ENCODE measurements at places on chromosomes 16 and 17. TPM values are rescaled to one million over a fixed set of nuclear protein-coding genes. Genes with fewer than 3 reads are reported as not detected.

DNA sequence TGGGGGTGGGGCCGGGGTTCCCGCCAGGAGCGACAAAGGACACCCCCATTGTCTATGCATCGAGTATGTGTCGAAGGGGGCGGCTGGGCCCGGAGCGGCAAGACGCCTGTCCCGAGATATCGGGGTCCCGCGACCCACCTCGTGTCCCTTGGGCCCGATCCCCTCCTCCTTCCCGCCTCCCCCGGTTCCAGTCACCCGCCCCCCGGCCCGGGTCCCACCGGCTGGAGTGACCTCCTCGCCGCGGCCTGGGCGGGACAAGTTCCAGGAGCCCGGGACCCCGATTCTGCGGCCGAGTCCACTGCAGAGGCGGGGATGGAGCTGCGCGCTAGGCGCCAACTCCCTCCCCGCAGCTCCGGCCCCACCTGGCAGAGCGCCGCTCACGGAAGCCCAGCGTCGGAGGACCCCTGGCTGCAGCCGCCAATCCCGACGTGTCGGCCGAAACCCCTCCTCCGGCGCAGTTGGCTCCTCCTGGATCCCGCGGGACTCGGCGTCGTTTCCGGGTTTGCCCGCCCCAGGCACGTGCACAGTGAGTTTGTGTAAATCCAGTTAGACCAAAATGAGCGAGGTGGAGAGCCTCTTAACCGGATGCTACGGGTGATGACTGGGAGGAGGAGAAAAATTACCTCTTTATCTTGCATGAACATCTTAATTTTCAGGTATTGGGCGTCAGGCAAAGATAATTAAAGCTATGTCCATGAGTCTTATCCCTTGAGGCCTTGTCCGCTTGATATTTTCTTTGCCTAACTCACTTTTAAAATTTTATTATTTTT is at the start of gene NMRAL1:
NMRAL1 (minus strand) TSS at position 434 of the 770 bp plus-strand sequence. CDS start 493 bp downstream, outside the sequence.
- DNase-seq = peak; percentile 88

DNA sequence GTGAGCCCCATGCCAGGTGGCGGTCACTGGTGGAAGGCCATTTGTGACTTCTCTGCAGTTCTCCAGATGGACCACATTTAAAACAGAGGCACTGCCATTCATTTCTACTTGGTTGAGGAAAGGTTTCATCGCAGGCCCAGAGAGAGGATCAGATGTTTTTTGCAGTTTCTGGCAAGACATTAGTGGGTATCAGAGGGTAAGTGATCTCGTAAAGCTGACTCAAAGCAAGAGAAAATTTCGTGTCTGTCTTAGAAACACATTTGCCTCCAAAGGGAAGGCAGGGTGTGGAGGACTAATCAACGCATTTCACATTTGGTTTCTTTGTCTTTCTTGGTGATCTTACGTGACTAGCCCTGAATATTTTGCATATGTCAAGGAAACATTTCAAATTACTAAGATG is 81.8 kb downstream of the PRKCB start:
- DNase-seq = no peak

DNA sequence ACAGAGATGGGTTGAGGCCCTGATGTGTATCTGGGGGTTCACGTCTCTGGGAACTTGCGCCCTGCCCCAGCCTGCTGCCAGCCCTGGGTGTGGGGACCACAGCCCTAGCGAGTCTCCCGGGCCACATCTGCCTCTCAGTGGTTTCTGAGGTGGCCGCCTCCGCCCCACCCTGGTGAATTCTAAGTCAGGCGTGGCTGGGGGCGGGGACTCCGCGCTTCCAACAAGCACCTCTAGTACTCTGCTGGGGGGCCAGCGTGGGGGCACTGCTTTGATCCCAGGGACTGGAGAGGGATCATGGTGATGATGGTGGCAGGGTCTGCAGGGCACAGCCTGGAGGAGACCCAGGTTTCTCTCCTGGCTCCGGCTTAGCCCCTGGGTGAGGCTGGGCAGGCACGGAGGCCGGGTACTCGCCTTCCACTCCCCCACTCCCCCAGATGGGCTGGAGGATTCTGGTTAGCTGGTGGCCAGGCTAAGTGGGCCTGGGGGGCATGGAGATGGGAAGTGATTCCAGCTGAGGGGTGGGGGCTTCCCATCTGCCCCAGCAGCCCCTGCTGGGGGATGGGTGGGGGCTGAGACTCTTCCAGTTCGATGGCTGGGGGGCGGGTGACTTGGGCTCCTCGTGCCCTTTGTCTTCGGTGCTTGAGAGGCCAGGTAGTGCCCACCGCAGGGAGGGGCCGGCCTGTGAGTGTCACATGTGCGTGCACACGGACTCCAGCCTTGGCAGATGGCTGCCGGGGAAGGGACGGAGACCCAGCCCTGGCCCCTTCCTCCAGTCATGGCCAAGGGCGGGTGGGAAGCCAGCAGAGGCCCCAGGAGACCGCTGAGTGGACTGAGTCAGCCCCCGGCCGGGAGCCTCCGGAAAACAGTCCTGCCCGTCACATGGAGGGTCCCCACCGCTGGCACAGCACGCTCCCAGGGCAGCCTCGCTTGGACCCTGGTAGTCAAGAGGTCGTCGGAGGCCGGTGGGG is 3.9 kb downstream of the GLIS2 start:
- no peak for DNase-seq

Gene METRN
- total RNA-seq = 37.5 TPM

Gene METRNL
- total RNA-seq = 114 TPM

Gene SLFN12
- total RNA-seq = 26.2 TPM

- no peak for DNase-seq
These were observed 72.8 kb upstream of the MED9 start for GRCh38 chr17:17403899-17404576.

- no peak for DNase-seq
These were observed 22.7 kb upstream of the DBNDD1 start for GRCh38 chr16:90041896-90042473.

Gene PERCC1
- not detected for total RNA-seq

Gene NUFIP2
- 33.2 TPM for total RNA-seq

GRCh38 chr16:25083065-25083464 is 28.5 kb upstream of the LCMT1 start:
- no peak for DNase-seq

Gene DRC3
- total RNA-seq = 0.33 TPM

Gene KRT40
- not detected for total RNA-seq

DNA sequence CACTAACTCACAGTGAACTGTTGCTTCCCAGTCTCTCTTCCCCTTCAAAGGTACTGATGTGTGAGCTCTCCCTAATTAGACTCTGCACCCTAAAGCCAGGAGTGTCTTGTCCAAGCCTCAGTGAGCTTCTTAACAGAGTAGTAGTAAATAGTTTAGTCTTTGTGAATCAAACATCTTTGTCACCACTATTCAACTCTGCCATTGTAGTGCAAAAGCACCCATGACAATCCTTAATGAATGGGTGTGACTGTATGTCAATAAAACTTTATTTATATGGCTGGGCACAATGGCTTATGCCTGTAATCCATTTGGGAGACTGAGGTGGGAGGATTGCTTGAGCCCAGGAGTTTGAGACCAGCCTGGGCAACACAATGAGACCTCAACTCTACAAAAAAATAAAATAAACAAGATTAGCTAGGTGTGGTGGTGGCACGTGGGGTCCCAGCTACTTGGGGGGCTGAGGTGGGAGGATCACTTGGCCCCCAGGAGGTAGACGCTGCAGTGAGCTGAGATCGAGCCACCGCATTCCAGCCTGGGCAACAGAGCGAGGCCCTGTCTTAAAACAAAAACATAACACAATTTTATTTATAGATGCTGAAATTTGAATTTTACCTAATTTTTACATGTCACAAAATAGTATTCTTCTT is 45.5 kb upstream of the TNRC6A start:
- no peak for DNase-seq

Gene RUNDC3A
- total RNA-seq = not detected

- DNase-seq = no peak
These were observed 5.4 kb upstream of the GIP start for GRCh38 chr17:48973806-48974205.

Gene TMEM114
- not detected for total RNA-seq

DNA sequence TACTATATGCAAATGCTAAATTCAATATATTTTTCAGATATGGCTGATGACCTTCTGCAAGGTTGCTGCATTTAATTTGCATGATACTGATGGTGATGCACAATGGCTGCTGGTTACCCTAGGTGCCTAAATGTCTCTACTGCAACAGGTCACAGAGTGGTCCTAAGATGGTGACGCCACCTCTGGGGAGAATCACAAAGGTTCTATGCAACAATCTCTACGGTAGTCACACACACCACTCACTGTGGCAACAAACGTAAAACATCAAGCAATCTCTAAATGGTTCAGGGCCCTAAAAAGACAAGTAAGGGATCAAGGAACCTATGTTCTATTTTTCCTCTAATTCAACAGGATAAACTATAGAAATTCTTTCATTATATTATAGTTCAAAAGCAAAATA is 293.3 kb downstream of the CEP112 start:
- no peak for DNase-seq

Gene SMTNL2
- total RNA-seq = 1.5 TPM

DNA sequence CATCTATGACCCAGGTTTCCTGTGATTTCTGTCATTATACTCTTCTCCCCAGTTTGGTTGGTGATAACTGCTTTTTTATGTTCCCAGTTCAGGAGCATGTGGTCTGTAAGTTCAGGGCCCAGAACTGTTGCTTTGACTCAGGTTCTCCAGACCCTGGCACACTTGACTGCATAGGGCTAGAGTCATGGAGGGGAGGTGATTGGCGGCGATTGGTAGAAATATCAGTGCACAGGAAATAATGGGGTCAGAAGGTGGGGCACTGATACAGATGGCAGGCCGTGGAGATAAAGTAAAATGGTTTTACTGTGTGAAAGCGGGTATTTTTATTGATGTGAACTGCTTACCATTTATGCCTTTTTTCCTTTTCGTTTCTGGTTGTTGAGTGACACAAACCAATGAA is 28.7 kb downstream of the TAC4 start:
- DNase-seq = no peak

DNA sequence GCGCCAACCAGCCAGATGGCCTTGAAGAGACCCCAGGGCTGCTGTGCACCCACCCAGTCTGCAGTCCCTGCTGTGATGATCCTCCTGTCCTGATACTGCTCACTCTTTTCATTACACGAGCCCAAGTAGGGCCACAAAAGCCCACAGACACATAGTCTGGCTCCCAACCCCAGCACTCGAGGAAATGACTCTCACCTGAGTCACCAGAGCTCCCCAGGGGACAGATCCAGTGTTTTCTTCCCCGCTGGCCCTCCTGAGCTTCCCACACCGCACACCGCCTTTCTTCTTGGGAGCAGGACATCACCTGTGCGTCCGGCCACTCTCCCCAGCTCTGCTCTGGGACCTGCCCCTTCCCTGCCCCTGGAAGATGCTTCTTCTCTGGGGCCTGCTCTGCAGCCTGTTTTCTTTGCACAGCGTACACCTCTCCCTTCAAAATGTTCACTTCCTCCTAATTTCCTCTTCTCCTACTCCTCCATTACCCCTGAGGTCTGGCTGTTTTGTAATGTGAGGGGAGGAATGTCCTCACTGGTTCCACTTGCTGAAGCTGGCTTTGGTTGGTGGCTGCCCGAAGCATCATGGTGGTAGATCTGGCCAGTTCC is 2.0 kb upstream of the SCN4A start:
- no peak for DNase-seq

Gene TMEM94
- total RNA-seq = 35.0 TPM

Gene PLEKHG4
- total RNA-seq = 37.7 TPM

DNA sequence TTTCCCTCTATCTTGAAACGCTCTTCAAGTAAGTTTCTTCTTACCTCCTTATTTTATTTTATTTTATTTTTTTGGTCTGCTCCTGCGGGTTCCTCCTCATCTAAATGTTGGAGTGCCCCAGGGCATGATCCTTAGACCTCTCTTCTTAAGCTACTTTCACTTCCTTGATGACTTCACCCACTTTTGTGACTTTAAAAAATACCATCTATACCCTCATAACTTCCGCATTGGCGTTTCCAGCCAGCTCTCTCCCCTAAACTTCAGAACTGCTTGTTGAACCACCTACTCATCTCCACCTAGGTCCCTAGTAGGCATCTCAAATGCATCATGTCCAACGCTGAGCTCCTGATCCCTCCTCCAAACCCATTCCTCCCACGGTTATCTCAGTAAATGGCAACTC is 51.4 kb upstream of the NFAT5 start:
- no peak for DNase-seq

Gene CCL14
- total RNA-seq = not detected

DNA sequence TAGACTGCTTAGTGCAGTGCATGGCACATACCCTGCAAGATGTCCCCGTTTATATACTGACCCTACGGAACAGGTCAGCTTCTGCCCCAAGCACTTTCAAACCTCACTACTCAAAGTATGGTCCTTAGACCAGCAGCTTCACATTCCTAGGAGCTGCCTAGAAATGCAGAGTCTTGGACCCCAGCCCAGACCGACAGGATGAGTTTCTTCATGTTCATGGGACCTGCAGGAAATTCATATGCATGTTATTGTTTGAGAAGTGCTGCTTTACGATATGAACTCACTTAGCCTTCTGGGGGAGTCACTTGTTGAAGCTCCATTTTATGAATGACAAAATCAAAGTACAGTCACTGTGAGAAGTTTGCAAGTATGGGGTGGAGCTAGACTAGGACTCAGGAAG is 82.6 kb downstream of the DYNLRB2 start:
- DNase-seq = peak; percentile 65

DNA sequence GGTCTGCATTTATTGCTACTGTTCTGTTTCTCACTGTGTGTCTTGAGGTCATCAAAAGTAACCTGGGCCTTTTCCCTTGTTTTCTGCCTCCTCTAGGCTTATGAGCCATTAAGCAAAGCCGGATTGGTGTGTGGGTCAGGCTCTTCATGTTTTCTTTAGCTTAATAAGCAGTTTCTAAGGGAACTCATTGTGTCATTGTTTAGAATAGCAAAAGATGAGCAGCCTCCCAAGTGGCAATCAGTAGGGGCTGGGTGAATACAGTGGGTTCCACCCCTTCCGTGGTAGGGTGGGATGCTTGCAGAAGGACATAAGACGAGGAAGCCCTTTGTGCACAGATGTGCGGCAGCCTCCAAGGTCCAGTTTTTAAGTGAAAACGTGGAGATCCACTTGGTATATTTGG is 34.5 kb downstream of the ABCC1 start:
- DNase-seq = peak; percentile 78

Gene EXOC3L1
- total RNA-seq = 0.26 TPM

DNA sequence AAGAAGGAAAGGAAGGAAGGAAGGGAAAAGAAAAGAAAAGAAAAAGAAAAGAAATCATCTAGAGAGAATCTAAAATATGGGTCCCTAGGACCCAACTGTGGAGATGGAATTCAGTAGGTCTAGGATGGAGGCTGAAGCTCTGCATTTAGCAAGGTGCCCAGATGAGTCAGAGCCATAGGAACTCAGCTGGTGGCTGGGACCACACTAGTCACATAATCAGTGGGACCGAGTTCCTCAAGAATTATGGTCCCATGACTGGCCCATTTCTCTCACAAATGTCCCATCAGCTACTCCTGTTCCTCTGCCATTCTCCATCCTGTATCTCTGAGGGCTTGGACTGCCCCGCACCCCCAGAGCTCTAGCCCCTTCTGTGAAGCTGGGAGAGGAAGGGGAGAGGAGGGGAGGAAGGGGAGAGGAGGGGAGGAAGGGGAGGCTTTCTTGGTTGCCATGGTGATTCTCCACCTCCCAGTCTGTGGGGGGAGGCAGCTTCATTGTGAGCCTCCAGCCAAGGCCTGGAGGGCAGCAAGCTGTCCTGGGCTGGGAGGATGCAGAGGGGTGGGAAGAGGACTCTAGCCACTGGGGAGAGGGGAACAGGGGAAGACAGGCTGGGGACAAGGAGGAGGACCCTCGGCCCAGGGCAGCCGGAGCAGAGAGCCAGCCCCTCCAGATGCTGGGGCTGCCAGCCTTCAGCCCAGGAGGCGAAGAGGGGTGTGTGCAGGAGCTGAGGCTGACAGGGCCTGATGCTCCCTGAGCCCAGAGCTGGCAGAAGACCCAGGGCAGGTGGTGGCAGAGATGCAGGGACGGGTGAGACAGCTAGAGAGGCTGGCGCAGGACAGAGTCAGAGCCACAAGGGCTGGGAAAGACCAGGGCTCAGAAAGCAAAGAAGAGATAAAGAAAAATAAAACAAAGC is 37.8 kb upstream of the LHX1 start:
- DNase-seq = no peak

Gene LRRC46
- under 0.01 TPM for total RNA-seq

Gene GRIN2C
- total RNA-seq = 0.50 TPM

Measured in fibroblast of lung (primary cell).